ENCODE measurements at places on chromosomes 5 and 9.

DNA sequence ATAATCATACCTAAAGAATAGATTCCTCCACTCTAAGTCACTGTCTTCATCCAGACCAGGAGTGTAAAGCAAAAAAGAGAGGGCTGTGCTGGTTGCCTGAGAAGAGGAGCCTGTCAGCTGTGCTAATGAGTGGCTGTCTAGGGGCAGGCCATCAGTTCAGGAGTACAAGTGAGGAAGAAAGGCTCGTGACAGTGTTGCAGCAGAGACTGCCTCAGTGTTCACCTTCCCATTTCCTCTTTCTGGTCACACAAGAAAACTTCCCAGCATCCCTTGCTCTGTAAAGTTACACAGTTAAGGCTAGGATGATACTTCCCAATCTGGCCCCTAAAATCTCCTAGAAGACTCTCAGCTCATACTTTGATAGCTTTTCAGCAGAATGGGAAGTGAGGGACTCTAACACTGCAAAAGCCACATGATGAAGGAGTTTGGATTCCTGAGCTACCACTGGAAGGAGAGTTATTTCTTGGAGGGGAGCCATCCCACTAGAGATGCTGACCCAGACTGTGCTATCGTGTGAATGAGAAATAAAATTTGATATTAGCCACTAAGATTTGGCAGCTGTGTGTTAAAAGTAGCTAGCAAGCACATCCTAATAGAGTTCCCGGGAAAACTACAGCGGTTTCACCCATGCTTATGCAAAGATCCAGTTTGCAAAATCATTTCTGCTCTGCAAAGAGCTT, 67.1 kb downstream of the ADAMTS12 start:
- no peaks in the 10 kb centered on the region for H3K36me3 ChIP-seq
- H3K4me1 ChIP-seq, result no peaks in the 10 kb centered on the region
- no peak overlapping the region for H3K4me3 ChIP-seq
- peaks cover 10% of the 10 kb centered on the region for H3K27me3 ChIP-seq

GRCh38 chr5:6704361-6704851, 8.8 kb upstream of the TENT4A start:
- no peak overlapping the region for H3K4me3 ChIP-seq
- peaks cover 20% of the 10 kb centered on the region for H3K4me1 ChIP-seq
- no peak for DNase-seq
- H3K36me3 ChIP-seq, result no peaks in the 10 kb centered on the region
- no peak overlapping the region for H3K27ac ChIP-seq

DNA sequence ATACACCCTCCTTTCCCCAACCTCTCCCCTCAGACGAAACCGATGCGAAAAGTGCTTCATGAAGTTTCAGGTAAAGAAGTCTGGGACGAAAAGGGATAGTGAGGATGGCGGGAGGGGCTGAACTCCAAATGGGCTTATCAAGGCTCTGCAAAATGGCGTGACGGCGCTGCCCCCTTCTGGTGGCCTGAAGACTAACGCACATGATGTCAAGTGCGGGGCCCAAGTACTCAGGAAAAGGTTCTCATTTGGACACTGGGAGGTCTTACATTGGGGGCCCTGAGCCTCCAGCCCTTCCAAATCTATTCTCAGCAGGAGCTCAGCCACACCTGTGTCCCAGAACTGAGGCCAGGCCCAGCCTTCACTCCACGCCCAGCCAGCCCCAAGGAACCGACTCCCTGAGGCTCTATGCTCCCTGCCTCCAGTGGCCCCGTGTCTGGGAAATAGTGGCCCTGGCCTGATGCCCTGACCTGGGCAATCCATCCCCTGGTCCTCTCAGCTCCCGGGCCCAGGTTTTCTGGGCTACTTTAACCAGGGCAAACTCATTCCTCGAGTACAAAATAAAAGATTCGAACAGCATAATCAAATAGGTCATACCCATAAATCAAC, 119.9 kb downstream of the KCNIP1 start:
- no peaks in the 10 kb centered on the region for H3K4me1 ChIP-seq
- DNase-seq, result no peak
- H3K36me3 ChIP-seq, result no peaks in the 10 kb centered on the region
- H3K27ac ChIP-seq, result no peak overlapping the region
- peaks cover 11% of the 10 kb centered on the region for H3K27me3 ChIP-seq

- no peaks in the 10 kb centered on the region for H3K27me3 ChIP-seq
- H3K36me3 ChIP-seq, result no peaks in the 10 kb centered on the region
- H3K4me1 ChIP-seq, result no peaks in the 10 kb centered on the region
Observed at GRCh38 chr5:81081461-81081835, 121.3 kb downstream of the RASGRF2 start.

GRCh38 chr5:153321478-153321877, 169.0 kb upstream of the GRIA1 start:
- H3K27ac ChIP-seq, result no peak overlapping the region
- DNase-seq, result no peak
- H3K4me3 ChIP-seq, result no peak overlapping the region
- H3K4me1 ChIP-seq, result no peaks in the 10 kb centered on the region
- no peaks in the 10 kb centered on the region for H3K27me3 ChIP-seq
- no peaks in the 10 kb centered on the region for H3K36me3 ChIP-seq

DNA sequence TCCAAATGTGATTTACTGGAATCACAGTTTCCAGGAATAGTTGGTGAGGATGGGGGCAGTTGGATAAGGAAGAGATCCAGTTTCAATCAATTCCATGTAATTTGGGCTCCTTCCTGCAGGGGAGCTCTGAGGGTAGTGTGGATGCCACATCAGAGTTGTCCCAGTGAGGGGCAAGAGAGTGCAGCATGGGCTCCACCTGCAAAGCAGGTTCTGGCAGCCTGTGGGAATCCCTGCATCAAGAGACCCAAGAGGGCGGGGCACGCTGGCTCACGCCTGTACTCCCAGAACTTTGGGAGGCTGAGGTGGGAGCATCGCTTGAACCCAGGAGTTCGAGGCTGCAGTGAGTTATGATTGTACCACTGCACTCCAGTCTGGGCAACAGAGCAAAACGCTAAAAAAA, 188.5 kb downstream of the CACNA1B start:
- no peaks in the 10 kb centered on the region for H3K36me3 ChIP-seq
- H3K27me3 ChIP-seq, result peaks cover 23% of the 10 kb centered on the region
- no peaks in the 10 kb centered on the region for H3K4me1 ChIP-seq
- H3K4me3 ChIP-seq, result no peak overlapping the region
- no peak for DNase-seq

- peaks cover 19% of the 10 kb centered on the region for H3K27me3 ChIP-seq
- no peaks in the 10 kb centered on the region for H3K4me1 ChIP-seq
- no peaks in the 10 kb centered on the region for H3K36me3 ChIP-seq
- H3K27ac ChIP-seq, result no peak overlapping the region
Observed at GRCh38 chr9:79256691-79257213, 315.0 kb upstream of the TLE4 start.

GRCh38 chr5:64836190-64836755, 67.5 kb downstream of the CWC27 start:
- DNase-seq, result no peak

DNA sequence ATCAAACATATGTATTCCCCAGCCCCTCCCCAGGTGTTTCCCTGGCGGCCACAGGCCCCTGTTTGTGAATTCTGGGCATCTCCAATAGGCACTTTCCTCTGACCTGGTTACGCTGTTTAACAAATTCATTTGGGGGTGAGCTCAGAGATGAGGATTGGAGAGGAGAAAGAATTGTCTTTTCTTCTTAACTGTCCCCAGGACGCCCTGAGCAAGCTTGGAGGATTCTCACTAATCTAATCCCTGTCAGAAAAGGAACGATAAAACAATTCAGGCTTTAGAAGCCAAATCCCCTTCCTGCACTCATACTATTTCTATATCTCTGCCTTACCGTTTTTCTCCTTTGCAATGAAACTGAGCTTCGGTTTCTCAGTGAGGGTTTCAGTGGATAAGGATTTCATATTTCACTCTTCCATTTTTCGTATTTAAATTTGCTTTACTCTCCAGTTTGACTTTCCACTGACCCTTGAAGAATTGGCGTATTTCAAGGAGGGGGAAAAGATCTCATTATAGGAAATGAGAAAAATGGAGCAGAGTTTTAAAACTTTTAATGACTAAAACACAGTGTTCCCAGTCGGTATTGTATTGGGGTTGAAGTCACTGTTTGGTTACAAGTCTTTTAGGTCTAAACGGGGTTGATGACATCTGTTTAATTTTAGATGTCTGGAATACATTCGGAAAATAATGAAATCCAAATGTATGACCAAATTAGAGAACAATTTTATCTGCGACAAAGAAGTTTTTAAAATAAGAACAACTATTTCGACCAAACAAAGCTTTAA, 180.1 kb downstream of the MACROH2A1 start:
- no peak for DNase-seq
- no peak overlapping the region for H3K4me3 ChIP-seq
- H3K4me1 ChIP-seq, result no peaks in the 10 kb centered on the region

- peaks cover 9% of the 10 kb centered on the region for H3K27me3 ChIP-seq
- no peaks in the 10 kb centered on the region for H3K36me3 ChIP-seq
- no peak overlapping the region for H3K27ac ChIP-seq
- H3K4me1 ChIP-seq, result no peaks in the 10 kb centered on the region
- no peak for DNase-seq
Observed at GRCh38 chr9:98323051-98323830, 67.8 kb upstream of the TBC1D2 start.

- no peaks in the 10 kb centered on the region for H3K27me3 ChIP-seq
- DNase-seq, result no peak
- H3K36me3 ChIP-seq, result no peaks in the 10 kb centered on the region
- no peak overlapping the region for H3K4me3 ChIP-seq
- H3K4me1 ChIP-seq, result peaks cover 2% of the 10 kb centered on the region
Observed at GRCh38 chr9:79155308-79155707, 416.5 kb upstream of the TLE4 start.

- peaks cover 8% of the 10 kb centered on the region for H3K27me3 ChIP-seq
- no peaks in the 10 kb centered on the region for H3K36me3 ChIP-seq
- H3K27ac ChIP-seq, result no peak overlapping the region
- peaks cover 18% of the 10 kb centered on the region for H3K4me1 ChIP-seq
Observed at GRCh38 chr9:114743446-114743845, 61.5 kb upstream of the TEX48 start.

DNA sequence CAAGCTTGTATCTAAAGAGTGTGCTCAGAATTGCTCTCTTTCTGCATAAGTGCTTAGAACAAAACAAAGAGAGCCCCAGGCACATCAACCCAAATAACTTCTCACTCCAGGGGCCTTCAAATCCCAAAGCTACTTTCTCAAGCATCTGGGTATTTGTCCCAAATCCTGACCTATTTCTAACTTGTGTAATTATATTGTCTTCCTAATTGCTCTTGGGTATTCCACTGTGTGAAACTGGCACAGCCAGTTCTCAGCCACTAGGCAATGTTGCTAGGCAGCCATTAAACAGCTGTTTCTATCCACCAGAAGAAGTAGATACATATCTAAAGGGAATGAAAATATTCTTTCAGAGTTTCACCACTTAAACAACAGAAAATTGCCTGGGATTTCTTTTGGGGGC, 198.8 kb downstream of the PRELID2 start:
- no peak overlapping the region for H3K27ac ChIP-seq
- DNase-seq, result no peak
- H3K36me3 ChIP-seq, result no peaks in the 10 kb centered on the region
- H3K4me3 ChIP-seq, result no peak overlapping the region

DNA sequence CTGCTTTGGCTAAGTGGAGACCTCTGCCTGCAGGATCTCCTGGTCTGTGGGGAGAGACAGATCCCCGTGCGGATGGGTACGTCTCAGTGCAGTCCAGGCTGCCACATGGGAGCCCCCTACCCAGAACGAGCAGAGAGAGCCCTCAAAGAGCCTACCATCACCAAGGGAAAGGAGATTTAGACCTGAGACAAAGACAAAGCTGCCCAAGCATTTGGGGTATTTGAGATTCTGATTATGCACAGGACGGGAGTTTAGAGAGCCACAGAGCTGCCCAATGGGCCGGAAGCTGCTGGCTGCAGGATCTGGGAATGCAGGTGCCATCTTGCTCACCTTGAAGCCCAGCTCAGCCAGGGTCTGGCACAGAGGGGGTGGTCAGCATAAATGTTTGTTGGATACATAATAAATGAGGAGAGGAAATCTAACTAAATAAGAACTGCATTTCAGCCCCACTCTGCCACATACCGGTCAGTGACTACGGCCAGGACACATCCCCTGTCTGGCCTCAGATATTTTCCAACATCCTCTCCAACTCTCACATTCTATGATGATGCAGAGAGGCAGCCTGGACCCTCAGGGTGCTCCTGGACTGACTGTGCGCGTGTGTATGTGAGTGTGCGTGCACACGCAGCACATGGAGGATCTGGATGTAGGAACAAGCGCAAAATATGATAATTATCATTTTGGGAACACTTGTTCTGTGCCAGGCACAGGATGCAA, 157.8 kb downstream of the FGF18 start:
- no peaks in the 10 kb centered on the region for H3K4me1 ChIP-seq
- DNase-seq, result no peak
- no peaks in the 10 kb centered on the region for H3K27me3 ChIP-seq

DNA sequence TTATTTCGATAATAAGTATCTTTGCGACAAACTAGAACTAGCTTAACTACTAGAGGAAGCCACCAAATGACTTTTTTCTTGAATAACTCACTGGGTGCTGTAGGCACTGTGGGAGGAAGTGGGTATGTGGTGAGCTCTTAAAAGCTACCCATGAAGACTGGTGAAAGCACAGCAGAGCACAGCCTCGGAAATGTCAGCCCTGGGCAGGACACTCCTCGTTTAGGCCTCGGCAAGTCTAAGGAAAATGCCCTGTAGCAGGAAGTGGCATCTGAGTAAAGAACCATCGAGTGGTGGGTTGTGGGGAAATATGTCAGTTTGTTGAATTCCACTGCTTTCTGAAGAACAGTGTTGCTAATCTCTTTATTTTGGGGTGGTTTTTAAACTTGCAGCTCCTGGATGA, 44.0 kb upstream of the NCS1 start:
- H3K27ac ChIP-seq, result peak overlapping the region; percentile 100
- peaks cover 43% of the 10 kb centered on the region for H3K36me3 ChIP-seq
- H3K27me3 ChIP-seq, result no peaks in the 10 kb centered on the region
- peak; percentile 75 for DNase-seq
- peak overlapping the region; percentile 84 for H3K4me3 ChIP-seq
- peaks cover 42% of the 10 kb centered on the region for H3K4me1 ChIP-seq

- no peaks in the 10 kb centered on the region for H3K27me3 ChIP-seq
- no peak overlapping the region for H3K4me3 ChIP-seq
- no peaks in the 10 kb centered on the region for H3K4me1 ChIP-seq
- H3K27ac ChIP-seq, result no peak overlapping the region
- no peaks in the 10 kb centered on the region for H3K36me3 ChIP-seq
Observed at GRCh38 chr5:20230010-20230409, 242.0 kb upstream of the CDH18 start.

DNA sequence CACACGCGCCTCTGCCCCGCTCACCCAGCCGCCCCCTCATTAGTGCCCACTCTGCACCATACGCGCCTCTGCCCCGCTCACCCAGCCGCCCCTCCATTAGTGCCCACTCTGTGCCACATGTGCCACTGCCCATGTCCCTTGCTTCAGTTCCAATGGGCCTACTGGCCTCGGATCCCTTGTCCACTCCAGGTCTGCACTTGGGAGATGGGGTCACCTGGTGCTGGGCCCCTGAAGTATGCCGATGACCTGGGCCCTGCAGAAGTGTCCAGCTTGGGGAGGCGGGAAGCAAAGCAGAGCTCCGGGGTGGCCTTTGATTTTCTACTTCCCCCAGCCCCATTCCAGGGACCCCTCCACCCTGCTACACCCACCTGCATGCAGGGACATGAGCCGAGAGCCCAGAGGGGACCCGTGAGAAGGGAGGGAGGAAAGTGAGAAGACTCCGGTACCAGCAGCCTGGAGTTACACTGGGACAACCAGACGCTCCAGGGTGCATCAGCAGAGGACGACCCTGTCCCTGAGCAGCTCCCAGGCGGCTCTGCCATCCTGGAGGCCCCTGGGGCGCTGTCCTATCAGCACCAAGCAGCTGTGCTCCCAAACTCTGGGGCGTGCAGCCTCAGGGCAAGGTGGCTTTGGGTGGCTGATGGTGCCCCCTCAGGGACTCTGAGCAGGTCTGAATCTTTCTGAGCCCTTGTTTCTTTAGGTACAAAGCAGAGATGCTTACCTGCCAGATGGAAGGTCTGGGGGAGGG, 140.8 kb downstream of the RXRA start:
- DNase-seq, result no peak
- no peaks in the 10 kb centered on the region for H3K36me3 ChIP-seq
- H3K4me1 ChIP-seq, result no peaks in the 10 kb centered on the region
- peaks cover 11% of the 10 kb centered on the region for H3K27me3 ChIP-seq

Data from stimulated activated naive B cell treated with anti-CD40 and anti-IgM and Interleukin-4, amounts not matched to agents 10 μg/mL and 1 μg/mL and 100 μg/mL, for 72 hours (primary cell).